ENCODE measurements at places on chromosomes 11 and 22.
A peak's percentile ranks its signal among the peaks of the same experiment; 100 is the strongest.

DNA sequence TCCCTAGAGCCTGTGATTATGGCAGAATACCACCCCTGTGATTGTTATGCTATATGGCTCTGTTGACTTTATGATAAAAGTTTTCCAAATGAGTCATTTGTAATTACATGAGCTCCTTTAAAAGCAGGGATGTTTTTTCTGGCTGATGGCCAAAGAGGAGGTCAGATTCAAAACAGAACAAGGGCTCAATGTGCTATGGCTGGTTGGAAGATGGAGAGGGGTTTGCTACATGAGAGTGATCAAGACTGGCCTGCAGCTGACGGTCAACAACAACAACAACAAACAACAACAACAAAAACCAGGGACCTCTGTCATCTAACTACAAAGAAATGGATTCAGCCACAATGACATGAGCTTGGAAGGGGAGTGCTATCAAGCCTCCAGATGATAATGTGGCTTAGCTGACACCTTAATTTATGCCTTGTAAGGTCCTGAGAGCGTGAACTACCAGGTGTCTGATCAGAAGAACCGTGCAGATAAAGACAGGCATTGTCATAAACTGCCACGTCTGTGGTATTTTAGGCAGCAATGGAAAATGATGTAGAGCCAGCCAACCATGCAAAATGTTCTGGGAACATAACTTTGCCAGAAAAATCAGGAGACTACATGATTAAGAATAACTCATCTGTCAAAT lies 47.2 kb downstream of the PIWIL3 start:
- no peak for DNase-seq

DNA sequence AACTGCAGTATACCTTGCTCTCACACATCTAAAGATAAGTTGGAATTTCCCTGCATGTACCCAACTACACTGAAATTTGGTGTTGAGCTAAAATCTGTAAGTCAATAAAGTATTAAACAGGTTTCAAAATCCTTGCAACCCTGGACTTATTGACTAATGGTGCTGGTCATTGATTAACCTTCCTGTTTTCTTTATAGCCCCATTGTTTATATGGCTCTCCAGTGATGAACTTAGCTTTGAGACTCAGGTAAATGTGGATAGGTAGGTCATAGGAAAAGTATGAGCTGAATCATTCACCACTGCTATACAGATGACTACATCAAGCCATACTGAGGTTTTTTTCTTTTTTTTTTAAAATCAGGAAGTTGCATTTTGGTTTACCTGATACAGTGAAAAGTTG lies 132.7 kb downstream of the FAT3 start:
- DNase-seq: no peak

DNA sequence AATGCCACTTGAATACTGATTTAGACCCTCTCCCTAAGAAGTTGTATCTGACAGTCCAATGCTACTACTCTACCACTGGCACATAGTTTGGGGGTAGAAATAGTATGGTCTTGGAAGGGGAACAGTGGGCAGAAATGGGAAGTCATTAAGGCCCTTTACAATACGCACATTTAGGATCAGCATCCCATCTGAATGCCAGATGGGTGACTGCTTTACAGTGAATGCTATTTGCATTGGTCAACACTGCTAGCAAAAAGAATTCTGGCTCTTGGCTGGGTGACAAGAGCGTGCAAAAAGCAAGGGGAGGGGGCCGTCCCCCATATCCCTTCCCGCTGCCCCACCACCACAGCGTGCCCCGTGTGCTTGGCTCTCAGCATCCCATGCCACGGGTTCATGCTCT lies 104.7 kb upstream of the BID start:
- no peak for DNase-seq

GRCh38 chr11:68880851-68881250 lies 22.8 kb downstream of the MRPL21 start:
- DNase-seq: no peak

DNA sequence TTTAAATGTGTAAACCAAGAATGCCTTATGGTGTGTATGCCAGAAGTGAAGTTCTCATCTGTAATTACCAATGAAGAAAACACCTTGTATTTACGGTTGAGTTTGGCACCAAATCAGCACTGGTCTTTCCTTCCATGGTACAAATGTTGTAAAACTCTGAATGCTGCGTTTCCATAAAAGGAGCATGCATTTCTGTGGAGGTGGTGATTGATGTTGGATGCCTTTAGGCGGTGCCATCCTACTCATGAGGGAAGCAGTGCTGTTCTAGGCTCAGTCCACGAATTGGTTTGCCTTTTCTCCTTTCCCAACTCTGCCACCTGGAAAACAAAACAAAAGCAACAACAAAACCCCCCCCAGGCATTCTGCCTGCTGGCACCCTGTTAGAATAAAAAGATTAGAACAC lies 124.4 kb downstream of the TEAD1 start:
- no peak for DNase-seq

GRCh38 chr11:78417175-78417887 lies at the start of gene GAB2:
TSS of gene GAB2 (minus strand) at chr11:78417820. CDS start at chr11:78417720, 100 bp downstream.
- peak; percentile 14 for DNase-seq
